Mesendoderm (in vitro differentiated cells): ENCODE measurements at places on chromosomes 6 and 20.
A peak's percentile ranks its signal among the peaks of the same experiment; 100 is the strongest.

DNA sequence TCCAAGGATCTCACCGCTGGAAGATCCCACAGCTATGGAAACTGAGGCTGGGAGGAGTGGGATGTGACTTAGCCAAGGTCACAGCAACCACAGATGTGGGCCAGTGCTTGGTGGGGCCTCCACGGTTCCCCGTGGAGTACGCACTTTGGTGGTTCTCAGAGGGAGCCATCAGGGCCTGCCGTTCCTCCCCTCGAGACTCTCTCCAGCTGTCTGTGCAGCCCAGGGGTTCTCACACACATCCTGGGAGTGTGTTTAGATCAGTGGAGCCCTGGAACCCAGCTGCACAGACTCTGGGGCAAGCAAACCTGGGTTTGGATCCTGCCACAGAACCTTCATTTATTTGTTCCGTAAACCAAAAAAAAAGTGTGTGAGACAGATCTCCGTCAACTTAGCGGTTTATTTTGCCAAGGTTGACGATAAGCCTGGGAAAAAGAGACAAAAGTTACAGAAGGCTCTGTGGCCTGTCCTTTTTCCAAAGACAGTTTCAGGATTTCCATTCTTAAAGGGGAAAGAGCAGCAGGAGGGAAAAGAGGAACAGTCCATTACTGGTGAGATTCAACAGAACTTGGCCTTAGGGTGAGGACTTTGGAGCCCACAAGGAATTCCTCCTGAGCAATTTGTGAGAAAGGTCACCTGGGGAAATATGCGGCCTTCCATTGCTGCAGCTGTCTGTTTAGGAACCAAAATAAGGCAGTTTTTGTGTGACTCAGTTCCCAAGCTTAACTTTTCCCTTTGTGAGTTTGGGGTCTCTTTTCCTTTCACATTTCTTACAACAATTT, 13.6 kb upstream of the MYMX start:
- peak; percentile 64 for DNase-seq

GRCh38 chr20:63829945-63830835, 874 bp downstream of the ZBTB46 start:
- DNase-seq, result peak; percentile 61

GRCh38 chr6:121319112-121319553, 15.1 kb downstream of the TBC1D32 start:
- DNase-seq, result peak; percentile 63

- DNase-seq, result no peak
Observed at GRCh38 chr6:14593286-14593685, 475.7 kb downstream of the CD83 start.

- no peak for DNase-seq
Observed at GRCh38 chr6:40343877-40344565, 243.1 kb downstream of the LRFN2 start.

- DNase-seq, result peak; percentile 85
Observed at GRCh38 chr20:49979030-49979832, 3.5 kb upstream of the SNAI1 start.

- DNase-seq, result no peak
Observed at GRCh38 chr6:119856136-119856535, 506.6 kb upstream of the MAN1A1 start.

DNA sequence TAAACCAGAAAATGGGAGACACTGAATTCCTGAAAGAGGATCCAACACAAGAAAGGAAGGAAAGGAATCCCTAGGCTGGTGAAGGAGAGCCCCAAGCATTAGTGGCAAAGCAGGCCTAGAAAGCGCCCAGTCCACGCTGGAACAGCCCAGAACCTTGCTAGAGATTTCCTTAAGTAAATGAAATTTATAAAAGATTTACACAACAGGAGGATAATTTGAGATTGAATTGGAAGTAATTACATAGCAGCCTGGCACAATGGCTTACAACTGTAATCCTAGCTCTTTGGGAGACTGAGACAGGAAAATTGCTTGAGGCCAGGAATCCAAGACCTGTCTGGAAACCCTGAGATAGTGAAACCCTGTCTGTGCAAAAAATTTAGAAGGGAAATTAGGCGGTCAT, 26.8 kb upstream of the C20orf144 start:
- DNase-seq, result no peak

DNA sequence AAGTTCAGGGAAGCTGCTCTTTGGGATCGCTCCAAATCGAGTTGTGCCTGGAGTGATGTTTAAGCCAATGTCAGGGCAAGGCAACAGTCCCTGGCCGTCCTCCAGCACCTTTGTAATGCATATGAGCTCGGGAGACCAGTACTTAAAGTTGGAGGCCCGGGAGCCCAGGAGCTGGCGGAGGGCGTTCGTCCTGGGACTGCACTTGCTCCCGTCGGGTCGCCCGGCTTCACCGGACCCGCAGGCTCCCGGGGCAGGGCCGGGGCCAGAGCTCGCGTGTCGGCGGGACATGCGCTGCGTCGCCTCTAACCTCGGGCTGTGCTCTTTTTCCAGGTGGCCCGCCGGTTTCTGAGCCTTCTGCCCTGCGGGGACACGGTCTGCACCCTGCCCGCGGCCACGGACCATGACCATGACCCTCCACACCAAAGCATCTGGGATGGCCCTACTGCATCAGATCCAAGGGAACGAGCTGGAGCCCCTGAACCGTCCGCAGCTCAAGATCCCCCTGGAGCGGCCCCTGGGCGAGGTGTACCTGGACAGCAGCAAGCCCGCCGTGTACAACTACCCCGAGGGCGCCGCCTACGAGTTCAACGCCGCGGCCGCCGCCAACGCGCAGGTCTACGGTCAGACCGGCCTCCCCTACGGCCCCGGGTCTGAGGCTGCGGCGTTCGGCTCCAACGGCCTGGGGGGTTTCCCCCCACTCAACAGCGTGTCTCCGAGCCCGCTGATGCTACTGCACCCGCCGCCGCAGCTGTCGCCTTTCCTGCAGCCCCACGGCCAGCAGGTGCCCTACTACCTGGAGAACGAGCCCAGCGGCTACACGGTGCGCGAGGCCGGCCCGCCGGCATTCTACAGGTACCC, at the start of gene ESR1:
TSS of gene ESR1 (plus strand) at position 170 of the 858 bp plus-strand sequence. CDS start at position 401, 231 bp downstream.
- peak; percentile 71 for DNase-seq

DNA sequence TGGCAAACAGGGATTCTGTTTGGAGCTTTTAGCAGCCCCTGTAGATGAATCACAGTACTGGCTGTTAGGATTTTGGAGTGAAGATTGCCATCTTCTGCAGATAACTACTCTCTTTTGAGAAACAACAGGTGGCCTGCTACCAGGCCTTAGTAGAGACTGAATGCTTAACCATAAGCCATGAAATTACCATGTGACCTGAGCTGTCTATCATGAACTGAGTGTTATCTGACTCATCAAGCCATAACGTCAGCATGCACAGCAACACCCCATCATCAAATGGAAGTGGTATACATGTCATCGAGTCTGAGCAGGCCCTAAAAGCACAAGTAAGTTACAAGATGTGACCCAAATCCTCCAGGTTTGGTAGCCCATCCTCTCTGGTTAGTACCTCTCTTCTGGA, 132.6 kb downstream of the GPR63 start:
- DNase-seq, result no peak

GRCh38 chr20:17570347-17571152, 675 bp downstream of the DSTN start:
- peak; percentile 79 for DNase-seq

- peak; percentile 19 for DNase-seq
Observed at GRCh38 chr6:102742028-102742427, 1348.5 kb downstream of the GRIK2 start.

- DNase-seq, result no peak
Observed at GRCh38 chr6:3683331-3683730, 68.2 kb downstream of the PXDC1 start.

DNA sequence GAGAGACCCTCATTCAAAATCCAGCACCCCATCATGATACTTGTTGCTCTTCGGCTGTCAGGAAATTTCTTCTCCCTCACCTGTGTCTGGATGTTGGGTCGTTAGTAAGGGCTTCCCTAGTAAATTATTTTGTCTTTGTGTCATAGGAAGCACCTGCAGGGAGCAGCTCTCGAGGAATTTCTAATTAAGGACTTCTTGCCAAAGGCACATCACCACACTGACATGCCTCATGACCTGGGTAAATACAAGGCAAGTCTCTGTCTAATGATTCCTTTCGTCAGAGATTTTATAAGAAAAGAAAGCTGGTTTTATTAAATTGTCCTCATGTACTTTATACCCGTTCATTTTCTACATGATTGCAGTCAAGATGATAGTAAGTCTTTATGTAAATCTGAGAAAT, at the start of gene NOX3:
TSS of gene NOX3 (minus strand) at position 74 of the 400 bp plus-strand sequence. CDS start at position 35, 39 bp downstream.
- DNase-seq, result peak; percentile 54

DNA sequence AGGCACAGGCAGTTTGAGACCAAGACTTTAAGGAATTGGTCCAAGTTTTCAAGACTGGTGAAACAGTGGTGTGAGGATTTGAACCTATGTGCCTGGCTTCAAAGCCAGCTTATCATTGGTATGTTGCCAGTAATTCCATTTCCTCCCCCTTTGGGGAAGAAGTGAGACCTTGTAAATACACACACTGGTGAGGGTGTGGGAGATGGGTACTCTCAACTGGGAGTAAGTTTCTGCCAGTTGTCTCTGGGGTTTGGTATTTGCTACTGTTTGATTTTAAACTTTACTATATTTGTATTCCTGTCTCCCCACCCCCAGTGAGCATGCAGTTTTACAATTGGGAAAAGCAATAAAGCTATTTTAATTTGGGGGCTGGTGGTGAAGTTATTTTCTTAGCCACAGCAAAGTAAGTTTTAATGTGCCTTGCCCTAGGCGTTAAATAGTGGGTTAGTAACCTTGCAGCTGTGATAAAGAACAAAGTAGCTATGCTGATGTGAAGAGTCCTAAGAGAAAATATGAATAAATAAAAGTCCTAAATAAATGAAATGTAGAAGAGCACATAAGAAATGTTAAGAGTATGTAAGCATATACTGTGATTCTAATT, 31.0 kb downstream of the SNX9 start:
- DNase-seq, result peak; percentile 48

DNA sequence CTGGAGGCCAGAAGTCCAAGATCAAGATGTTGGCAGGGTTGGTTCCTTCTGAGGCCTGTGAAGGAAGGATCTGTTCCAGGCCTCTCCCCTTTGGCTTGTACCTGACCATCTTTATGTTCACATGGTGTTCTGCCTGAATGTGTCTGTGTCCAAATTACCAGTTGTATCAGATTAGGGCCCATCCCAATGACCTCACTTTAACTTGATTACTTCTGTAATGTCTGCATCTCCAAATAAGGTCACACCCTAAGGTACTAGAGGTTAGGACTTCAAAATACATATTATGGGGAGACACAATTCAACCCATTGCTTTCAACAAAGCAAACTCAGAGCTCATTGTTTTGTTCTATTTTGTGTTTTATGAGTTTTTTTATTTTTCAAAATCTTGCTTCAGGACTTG, 75.7 kb downstream of the TNFAIP3 start:
- DNase-seq, result no peak

GRCh38 chr6:25315194-25316177, 36.3 kb downstream of the CARMIL1 start:
- DNase-seq, result peak; percentile 85

GRCh38 chr6:125189494-125189893, 35.9 kb downstream of the TPD52L1 start:
- DNase-seq, result no peak

GRCh38 chr20:46150943-46151342, 32.8 kb downstream of the CD40 start:
- DNase-seq, result no peak

GRCh38 chr6:137543114-137543513, 48.9 kb upstream of the OLIG3 start:
- DNase-seq, result no peak

DNA sequence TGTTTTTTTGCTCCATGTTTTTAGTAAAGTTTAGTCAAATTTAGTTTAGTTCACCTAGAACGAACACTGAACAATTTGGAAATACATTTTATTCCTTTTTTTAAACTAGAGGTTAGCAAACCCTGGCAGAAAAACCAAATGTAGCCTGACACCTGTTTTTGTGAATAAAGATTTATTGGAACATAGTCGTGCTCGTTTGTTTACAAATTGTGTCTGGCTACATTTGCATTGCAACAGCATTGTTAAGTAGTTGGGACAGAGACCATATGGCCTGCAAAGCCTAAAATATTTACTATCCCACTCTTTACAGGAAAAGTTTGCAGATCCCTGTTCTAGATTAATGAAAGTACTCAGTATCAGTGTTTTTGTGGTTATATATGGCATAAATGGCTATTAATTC, 56.9 kb downstream of the CD109 start:
- DNase-seq, result no peak

- peak; percentile 26 for DNase-seq
Observed at GRCh38 chr6:100573166-100573565, 108.4 kb upstream of the SIM1 start.

GRCh38 chr6:37525460-37526357, 26.0 kb upstream of the CCDC167 start:
- peak; percentile 58 for DNase-seq

DNA sequence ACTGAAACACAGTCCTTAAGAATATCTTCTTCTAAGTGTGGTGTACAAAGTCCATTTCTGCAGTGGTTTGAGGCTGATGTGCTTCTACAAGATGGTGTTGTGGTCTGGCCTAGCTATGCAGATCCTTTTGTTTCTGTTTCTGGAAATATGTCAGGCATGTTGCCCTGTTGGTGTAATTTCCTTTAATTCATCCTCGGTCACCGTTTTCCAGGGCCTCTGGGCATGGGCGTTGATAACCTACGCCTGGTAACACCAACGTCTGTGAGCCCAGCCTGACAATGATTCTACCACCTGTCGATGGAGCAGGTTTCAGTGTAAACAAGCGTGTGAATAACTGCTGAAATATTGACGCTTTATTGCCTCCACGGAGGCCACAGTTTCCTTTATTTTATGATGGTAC, 33.3 kb upstream of the AFDN start:
- DNase-seq, result no peak

- DNase-seq, result no peak
Observed at GRCh38 chr6:110517034-110517433, 40.6 kb upstream of the SLC22A16 start.

- DNase-seq, result no peak
Observed at GRCh38 chr6:32905078-32905477, 35.8 kb downstream of the HLA-DMB start.

- no peak for DNase-seq
Observed at GRCh38 chr6:167759912-167760311, 66.8 kb upstream of the AFDN start.

- DNase-seq, result peak; percentile 95
Observed at GRCh38 chr20:62791301-62792181, 4.7 kb upstream of the MRGBP start.

DNA sequence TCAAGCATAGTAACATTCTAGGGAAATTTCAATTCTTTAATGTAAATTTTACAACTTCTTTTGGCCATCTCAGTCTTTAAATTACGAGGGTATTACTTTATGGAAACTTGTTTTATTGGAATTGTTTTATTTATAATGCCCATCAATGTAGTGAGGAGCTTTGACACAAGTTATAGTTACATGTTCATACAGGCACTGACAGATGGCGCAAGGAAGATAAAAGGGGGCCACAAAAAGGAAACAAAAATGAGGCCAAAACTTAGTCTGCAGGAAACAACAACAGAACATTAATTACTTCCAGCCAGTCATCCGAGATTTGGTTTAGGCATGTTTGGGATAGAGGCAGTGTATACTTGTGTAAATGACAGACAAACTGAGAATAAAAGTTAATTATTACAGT, 18.3 kb downstream of the SESN1 start:
- no peak for DNase-seq

DNA sequence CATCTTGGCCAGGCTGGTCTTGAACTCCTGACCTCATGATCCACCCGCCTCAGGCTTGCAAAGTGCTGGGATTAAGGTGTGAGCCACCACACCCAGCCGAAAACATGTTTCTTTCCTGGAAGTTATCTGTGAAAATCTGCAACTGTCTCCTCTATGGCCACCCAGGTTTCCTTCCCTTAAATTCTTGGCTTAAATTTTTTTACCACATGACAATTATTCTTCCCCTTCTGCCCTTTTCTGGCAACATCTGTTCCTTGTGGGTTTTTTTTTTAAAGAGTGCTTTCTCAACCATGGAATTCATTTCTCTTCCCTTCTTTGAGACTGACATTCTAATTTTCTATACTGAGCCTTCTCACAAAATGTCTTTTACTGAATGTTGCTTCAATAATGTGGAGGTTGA, 59.6 kb downstream of the DOK5 start:
- no peak for DNase-seq
